Cardiac septum (tissue), 1 donor: ENCODE measurements at places on chromosomes 7 and 10. TPM values are rescaled to one million over a fixed set of nuclear protein-coding genes. Genes with fewer than 3 reads are reported as not detected.

The FGL2 gene
- 6.0 TPM for total RNA-seq

- no peak for DNase-seq
These were observed 29.3 kb downstream of the CCNJ start for GRCh38 chr10:96072674-96073073.

GRCh38 chr10:18607503-18608378 lies 43.6 kb downstream of the NSUN6 start:
- no peak for DNase-seq

The FFAR4 gene
- 0.08 TPM for total RNA-seq

- DNase-seq = no peak
These were observed 1174.0 kb downstream of the SORCS1 start for GRCh38 chr10:105990529-105990928.

DNA sequence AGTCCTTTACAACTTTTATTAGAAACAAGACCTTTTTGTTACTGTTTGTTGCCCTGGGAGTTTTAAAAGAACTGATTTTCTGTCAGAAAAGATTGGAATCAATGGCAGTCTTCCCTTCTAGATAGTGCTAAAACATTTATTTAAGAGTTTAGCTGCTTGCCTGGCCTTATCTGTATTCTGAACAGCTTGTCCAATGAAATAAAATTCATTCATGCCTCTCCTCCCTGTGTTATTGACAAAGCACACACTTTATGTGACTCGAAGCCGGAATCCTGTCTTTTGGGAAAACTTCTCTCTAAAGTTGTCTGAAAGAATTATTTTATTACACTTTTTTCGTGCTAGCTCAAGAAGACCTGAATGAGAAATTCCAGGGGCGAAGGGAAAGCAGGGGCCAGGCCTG lies 992.5 kb downstream of the TYW1 start:
- DNase-seq = no peak

- no peak for DNase-seq
These were observed 1.1 kb upstream of the DIP2C start for GRCh38 chr10:690372-691161.

DNA sequence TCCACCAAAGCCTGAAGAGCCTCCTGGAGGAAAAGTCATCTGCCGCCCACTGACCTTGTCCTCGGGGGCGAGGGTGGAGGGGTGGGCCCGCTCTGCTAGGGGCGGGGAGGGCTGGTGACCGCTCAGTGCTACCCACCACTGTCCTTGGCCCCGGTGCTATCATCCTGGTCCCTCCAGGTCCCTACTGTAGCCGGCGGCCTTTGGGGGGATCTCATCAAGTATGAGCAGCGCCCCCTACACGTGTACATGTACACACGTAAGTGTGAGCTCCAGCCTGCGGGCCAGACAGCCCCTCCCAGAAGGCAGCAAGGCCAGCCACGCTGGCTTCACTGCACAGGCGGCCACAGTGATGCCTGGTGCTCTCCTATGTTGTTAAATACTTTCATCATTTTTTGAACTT lies 19.6 kb downstream of the TTYH3 start:
- no peak for DNase-seq

The ALOX5 gene
- 4.9 TPM for total RNA-seq

DNA sequence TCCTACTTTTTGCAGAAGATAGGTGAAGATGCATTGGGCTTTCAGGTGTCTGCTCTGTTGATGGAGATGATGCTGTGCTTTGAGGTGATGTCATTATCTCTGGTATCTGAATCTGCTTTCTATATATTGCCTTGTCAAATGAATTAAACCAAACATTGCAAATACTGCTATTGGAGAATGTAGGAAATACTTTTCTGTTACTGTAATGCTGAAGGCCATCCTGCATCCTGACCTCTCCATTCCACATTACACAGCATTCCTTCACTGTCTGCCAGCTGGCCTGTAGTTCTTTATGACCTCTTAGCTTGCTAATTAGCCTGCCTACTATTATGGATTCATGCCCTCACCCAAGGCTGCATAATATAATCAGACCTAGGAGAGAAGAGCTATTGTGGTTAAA lies 73.2 kb downstream of the VCL start:
- DNase-seq = no peak

GRCh38 chr10:9294865-9295264 lies 1240.4 kb downstream of the GATA3 start:
- DNase-seq = no peak

The PODXL gene
- 76.2 TPM for total RNA-seq

GRCh38 chr10:9305018-9305655 lies 1250.6 kb downstream of the GATA3 start:
- DNase-seq = no peak

The SFTPA1 gene
- total RNA-seq = 0.19 TPM

The CLRN3 gene
- not detected for total RNA-seq

The SNX10 gene
- total RNA-seq = 1.3 TPM

DNA sequence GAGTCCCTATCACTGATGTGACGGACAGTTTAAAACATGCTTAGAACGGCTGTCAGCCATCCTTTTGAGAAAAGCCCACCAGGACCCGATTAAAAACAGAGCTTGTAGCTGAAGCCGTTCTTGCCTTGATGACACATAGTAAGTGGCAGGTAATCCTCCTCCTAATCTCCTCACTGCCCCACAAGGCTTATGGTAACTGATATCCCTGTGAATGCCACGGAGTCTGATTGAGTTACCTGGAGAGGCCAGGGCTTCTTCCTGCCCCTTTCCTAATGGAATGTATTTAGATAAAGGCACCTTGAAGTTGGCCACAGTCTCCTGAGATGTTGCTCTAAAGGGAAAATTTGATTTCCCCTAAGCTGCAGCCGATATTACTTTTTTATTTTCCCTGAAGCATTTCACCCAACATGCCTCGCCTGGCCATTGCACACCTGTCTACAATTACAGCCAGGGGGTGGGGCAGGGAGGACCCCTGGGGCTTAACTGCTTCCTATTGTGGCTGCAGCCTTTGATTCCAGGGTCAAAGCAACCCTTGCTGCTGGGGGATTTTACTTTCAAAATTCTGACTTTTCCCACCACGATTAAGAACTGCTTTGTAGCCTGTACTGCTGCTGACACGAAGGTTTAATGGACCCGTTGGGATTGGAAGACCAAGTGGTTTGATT lies 169.0 kb upstream of the GPR26 start:
- no peak for DNase-seq

DNA sequence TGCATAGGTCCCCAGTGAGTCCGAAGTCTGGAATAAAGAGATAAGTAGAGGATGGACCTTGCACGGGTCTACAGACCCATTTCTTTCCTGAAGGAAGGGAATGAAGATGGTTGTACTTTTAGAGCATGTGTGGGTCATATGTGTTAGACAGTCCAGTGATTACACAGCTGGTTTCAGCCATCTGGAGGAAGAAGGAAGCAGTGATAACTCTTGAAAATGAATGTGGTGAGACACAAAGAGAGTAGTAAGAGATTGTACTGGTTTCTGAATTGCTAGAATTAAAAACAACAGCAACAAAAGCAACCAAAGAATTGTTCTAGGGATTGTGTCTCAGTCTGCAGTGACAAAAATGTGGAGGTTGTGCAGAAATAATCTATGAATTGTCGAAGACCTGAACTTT lies 258.9 kb downstream of the SUGCT start:
- no peak for DNase-seq

DNA sequence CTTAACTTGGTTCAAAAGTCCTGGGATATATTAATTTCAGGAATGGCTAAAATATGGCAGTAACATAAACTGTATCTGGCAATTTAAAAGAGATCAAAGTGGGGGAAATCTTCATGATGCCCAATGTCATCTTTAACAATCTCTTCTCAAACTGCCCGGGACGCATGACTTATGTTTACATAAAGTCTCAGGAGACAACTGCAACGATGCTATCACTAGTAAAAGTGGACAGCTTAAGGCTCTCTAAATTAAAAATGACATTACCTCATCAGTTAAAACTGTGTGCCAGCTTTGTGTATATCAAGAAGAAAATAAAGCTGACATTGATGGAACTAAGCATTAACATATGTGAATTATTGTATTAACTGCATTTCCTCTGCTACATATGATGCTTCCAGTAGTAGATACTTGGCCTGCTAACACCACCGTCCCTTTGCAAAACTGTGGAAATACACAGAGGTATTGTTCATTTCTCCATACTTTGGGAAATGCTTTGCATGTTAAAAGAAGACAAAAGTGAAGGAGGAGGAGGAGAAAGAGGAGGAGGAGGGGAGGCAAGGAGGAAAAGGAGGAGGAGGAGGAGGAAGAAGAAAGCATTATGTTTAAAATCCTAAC lies 62.4 kb downstream of the NRP1 start:
- no peak for DNase-seq

DNA sequence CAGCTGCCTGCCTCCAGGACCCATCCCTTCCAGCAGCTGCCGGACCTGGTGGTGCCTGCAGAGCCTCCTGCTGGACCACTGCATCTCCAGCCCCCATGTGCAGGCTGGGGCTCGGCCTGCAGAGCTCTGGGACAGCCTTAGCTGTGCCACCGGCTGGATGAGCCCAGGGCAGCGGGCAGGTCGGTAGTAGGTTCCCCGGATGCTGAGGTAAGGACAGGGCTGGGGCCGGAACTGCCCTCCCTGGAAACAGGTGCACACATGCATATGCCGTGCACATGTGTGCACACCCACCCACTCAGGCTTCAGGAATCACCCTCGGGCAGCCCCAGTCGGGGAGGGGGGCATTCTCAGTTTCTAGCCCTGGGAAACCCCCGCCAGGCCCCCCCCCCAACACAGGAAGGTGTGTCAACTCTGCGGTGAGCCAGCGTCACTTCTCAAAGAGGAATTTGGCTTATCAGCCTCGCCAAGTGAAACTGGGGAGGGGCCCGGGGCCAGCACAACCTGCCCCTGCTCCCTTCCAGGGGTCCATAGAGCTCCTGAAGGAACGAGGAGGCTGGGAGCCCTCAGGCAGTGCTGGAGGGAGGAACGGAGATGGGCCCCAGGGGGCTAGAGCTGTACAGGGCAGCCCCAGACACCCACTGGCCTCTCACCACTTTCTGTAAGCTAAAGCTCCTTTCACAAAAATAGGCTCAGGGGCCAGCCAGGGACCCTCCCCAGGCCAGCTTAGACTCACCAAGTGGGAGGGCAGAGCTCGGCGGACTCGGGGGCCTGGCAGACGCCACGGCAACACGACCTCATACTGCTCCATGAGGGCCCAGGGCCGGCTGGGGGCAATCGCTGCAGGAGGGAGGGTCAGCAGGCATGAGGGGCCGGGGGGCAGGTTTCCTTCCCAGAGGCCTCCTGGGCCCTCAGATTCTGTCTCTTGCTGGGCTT lies 1.7 kb downstream of the ADAM8 start:
- peak; percentile 92 for DNase-seq

- DNase-seq = no peak
These were observed 6.9 kb downstream of the KLF6 start for GRCh38 chr10:3777981-3778691.
